ENCODE measurements at places on chromosomes 6 and 20.

GRCh38 chr6:159916752-159917151 is 26.0 kb downstream of the MAS1 start:
- DNase-seq: no peak

GRCh38 chr20:6767536-6768227 is at the start of gene BMP2:
Gene BMP2 (plus strand): TSS chr20:6767686. CDS start chr20:6770127, 2,441 bp downstream.
- DNase-seq: no peak

DNA sequence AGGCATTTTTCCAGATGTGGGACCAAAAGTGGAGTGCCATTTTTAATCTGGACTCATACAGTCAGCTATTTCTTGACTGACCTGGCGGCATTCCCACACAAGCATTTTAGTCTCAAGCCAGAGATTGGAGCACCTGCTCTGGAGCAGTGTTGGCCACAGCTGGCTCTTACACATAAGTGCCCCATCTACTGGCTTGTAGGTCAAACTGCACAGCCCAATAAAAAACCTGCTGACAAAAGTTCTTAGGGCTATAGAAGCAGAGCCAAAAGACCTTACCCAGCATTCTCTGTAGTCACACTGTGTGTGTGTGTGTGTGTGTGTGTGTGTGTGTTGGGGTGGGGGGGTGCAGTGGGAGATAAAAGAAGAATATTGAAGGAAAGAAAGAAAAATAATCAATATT is 38.6 kb upstream of the SENP6 start:
- DNase-seq: no peak

- DNase-seq: no peak
These were observed 30.1 kb upstream of the EIF2S2 start for GRCh38 chr20:34142121-34142520.

- DNase-seq: no peak
These were observed 51.9 kb downstream of the HIVEP2 start for GRCh38 chr6:142893088-142893487.

- no peak for DNase-seq
These were observed 448.9 kb downstream of the COL12A1 start for GRCh38 chr6:74756923-74757322.

- no peak for DNase-seq
These were observed 34.5 kb downstream of the SYTL3 start for GRCh38 chr6:158684311-158684710.

- no peak for DNase-seq
These were observed 49.6 kb downstream of the RIOK1 start for GRCh38 chr6:7439228-7439627.

DNA sequence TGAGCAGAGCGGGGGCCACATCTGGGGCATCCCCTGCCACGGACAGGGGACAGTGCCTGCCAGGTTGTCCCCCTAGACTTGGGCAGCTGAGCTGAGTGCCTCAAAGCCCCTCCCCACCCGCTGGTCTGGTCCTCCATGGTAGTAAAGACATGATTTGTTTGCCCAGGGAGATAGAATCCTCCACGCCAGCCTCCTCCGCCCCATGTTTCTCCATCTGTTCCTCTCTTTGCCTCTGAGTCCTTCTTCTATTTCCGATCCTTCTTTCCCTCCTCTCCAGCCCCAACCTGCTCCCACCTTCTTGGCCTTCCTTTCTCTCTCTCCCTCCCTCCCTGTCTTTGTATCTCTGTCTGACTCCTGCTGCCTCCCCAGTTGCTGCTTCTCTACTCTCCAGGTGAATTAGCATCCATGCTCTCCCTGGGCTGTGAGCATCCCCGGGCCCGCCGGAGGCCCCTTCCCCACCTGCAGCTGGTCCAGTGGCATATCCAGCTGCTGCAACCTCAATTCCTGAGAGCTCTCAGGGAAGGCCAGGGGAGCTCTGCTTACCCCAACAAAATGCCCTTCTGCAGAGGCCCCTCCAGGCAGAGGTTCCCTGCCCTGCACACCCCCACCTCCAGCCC is 45.8 kb downstream of the CPNE5 start:
- no peak for DNase-seq

- no peak for DNase-seq
These were observed 100.2 kb upstream of the HMGN3 start for GRCh38 chr6:79334674-79335073.

GRCh38 chr20:61898405-61898804 is 167.3 kb downstream of the TAF4 start:
- DNase-seq: no peak

Measured in stimulated activated CD4-positive, alpha-beta T cell treated with anti-CD3 and anti-CD28 coated beads, TNF-alpha, amount 100 ng/mL, for 4 hours (primary cell).